ENCODE measurements at places on chromosomes 1 and 21. TPM values are rescaled to one million over a fixed set of nuclear protein-coding genes. Genes with fewer than 3 reads are reported as not detected.

Gene KISS1
- 0.48 TPM for total RNA-seq

Gene ARHGAP29
- 15.4 TPM for total RNA-seq

Gene ELAPOR1
- total RNA-seq = 0.38 TPM

Gene ANKRD45
- not detected for total RNA-seq

Gene PRDM2
- total RNA-seq = 9.2 TPM

Gene OR2L2
- not detected for total RNA-seq

Gene SYTL1
- total RNA-seq = 0.56 TPM

Gene DNASE2B
- total RNA-seq = not detected

Gene CA6
- not detected for total RNA-seq

Gene PYHIN1
- total RNA-seq = not detected

Gene AZIN2
- 0.35 TPM for total RNA-seq

Gene PLEKHO1
- total RNA-seq = 7.7 TPM

Gene MAN1A2
- total RNA-seq = 5.3 TPM

Gene CCDC17
- 0.19 TPM for total RNA-seq

Gene UBL4B
- not detected for total RNA-seq

Gene ZNF648
- not detected for total RNA-seq

Gene PEAR1
- total RNA-seq = 12.1 TPM

Gene CNIH3
- total RNA-seq = 0.72 TPM

Gene GCSAML
- total RNA-seq = not detected

Gene PPIAL4G
- total RNA-seq = not detected

Gene USH2A
- total RNA-seq = not detected

Gene KRTAP25-1
- total RNA-seq = not detected

Gene GBP4
- 0.03 TPM for total RNA-seq

Gene RIPK4
- total RNA-seq = 13.9 TPM

Gene C1orf115
- 4.9 TPM for total RNA-seq

Gene INKA2
- 2.5 TPM for total RNA-seq

Gene SH2D1B
- total RNA-seq = 0.18 TPM

Gene FASLG
- not detected for total RNA-seq

Gene TFF2
- not detected for total RNA-seq

Gene FMO5
- 0.38 TPM for total RNA-seq

Gene ADORA1
- 1.0 TPM for total RNA-seq

Gene FAM131C
- total RNA-seq = 20.2 TPM

Gene AADACL4
- total RNA-seq = not detected

Gene TDRD10
- total RNA-seq = not detected

Gene PGBD5
- total RNA-seq = 0.42 TPM

Gene VWA1
- total RNA-seq = 5.3 TPM

Gene AMY1C
- total RNA-seq = not detected

Gene GBP7
- total RNA-seq = not detected

Gene SPATA1
- 0.75 TPM for total RNA-seq

Gene PIGV
- total RNA-seq = 5.2 TPM

Gene BEST4
- total RNA-seq = 0.26 TPM

Gene PRMT6
- total RNA-seq = not detected

Gene ADORA3
- not detected for total RNA-seq

Gene OR2T5
- total RNA-seq = not detected

Gene COL24A1
- total RNA-seq = not detected

Gene NPHS2
- not detected for total RNA-seq

Data from A549 treated with ZK216348 at 1 μM for 4 hours (cell line).